ENCODE measurements at places on chromosomes 5 and 9. TPM values are rescaled to one million over a fixed set of nuclear protein-coding genes. Genes with fewer than 3 reads are reported as not detected.

GRCh38 chr5:173188280-173188679 is 43.9 kb downstream of the BNIP1 start:
- DNase-seq: no peak

DNA sequence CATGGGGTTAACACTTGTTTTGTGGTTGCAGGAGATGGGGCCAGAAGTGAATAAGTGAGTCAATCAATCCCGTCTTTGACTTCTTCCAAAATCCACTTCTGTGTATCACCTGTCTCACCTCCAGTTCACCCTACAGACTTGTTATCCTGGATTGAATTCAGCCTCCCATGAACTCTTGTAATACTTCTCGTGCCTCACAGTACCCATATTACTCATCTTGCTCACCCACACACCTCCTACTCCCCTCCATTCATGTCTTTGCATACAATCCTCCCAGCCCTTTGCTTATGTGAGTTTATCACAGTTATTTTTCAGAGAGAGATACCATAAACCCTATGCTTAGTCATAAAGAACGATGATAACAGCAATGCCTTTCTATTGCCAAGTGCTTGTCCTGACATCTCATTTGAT is 52.9 kb upstream of the PAPPA start:
- no peak for DNase-seq

DNA sequence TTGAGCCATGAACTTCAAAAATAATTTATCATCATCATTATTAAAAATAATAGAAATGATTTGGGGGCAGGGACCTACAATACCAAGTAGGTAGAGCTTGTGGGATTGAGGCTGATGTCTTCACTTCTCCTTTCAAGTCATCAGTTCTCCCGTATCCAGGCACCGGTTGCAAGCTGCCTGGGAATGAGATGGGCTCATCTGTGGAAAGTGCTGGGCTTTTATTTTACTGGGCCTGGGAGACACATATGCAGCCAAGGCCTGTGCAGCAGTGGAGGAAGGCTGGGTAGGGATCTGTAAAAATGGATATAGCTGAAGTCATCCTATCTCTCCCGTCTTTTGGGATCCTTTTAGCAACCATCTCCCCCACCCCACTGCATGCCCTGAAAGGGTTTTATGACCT is 284.1 kb upstream of the CLINT1 start:
- DNase-seq: no peak

DNA sequence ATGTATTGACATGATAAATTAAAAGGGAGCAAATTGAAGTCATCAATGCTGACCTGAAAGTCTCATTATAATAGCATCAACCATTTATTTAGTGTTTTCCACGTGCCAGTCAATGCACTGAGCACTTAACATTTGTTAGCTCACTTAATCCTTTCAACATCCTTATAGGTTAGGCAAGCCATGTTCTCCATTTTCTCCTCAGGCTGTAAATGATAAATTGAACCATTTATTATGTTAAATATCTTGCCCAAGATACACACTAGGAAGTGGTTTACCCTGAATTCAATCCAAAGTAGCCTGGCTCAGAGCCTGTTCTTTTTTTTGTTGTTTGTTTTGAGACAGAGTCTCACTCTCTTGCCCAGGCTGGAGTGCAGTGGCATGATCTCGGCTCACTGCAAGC is 25.0 kb upstream of the SNX2 start:
- DNase-seq: no peak

GRCh38 chr9:29798599-29798998 is 2225.3 kb upstream of the C9orf72 start:
- DNase-seq: no peak

GRCh38 chr9:91740701-91741100 is 209.3 kb downstream of the ROR2 start:
- no peak for DNase-seq

- no peak for DNase-seq
Measured at GRCh38 chr5:15116996-15117395, 245.4 kb upstream of the ANKH start.

DNA sequence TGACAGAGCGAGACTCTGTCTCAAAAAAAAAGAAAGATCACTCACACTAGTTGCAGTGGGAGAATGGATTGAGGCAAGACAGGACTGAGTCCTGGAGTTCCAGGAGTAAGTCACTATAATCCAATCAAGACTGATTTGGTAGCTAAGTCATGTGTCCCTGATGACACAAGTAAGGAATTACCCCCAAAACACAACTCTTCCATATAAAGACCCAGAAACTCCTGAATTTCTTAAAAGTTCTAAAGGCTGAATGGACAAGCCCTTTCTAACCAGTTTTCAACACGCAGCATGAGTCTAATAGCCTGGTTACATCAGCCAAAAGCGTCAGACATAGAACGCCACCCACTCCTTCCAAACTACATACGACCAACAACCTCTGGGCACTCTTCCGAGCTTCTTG is 2.5 kb downstream of the ZFP62 start:
- no peak for DNase-seq

GRCh38 chr5:119275601-119276173 is 80.1 kb upstream of the TNFAIP8 start:
- DNase-seq: no peak

- DNase-seq: no peak
Measured at GRCh38 chr5:72649449-72649848, 142.2 kb upstream of the ZNF366 start.

Gene MLANA
- polyA plus RNA-seq: 0.97 TPM

Gene DMRT3
- polyA plus RNA-seq: not detected

Gene HTR4
- not detected for polyA plus RNA-seq
